H4 (cell line): ENCODE measurements at places on chromosomes 4 and X. TPM values are rescaled to one million over a fixed set of nuclear protein-coding genes. Genes with fewer than 3 reads are reported as not detected.

- DNase-seq, result no peak
Observed at GRCh38 chr4:48103483-48104139, 30.4 kb downstream of the TXK start.

GRCh38 chr4:2832981-2833670 lies 10.5 kb upstream of the ADD1 start:
- DNase-seq, result no peak

DNA sequence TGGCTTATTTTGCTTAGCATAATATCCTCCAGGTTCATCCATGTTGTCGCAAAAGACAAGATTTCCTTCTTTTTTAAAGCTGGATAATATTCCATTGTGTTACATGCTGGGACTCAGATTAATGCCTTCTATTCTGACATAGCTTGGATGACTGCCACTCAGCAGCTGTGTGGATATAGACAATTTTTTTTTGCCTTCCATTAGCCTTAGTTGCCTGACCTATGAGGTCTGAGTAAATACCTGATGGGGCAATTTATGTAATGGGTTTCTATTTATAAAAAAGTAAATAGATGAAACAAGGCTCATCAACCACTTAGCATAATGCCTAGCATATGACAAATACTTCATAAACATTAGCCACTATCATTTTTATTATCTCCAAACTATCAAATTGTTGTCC lies 515.4 kb downstream of the ZNF674 start:
- DNase-seq, result no peak

- DNase-seq, result no peak
Observed at GRCh38 chr4:2103843-2104547, 44.9 kb downstream of the NAT8L start.

The FAM184B gene
- 0.08 TPM in 1 of 2 replicates, not detected in the other for total RNA-seq

- DNase-seq, result no peak
Observed at GRCh38 chr4:174540175-174540574, 17.9 kb upstream of the HPGD start.

- DNase-seq, result no peak
Observed at GRCh38 chr4:9918484-9918883, 102.8 kb downstream of the SLC2A9 start.

The TMPRSS11D gene
- 0.04 TPM in 1 of 2 replicates, not detected in the other for total RNA-seq

The PPP1R2C gene
- not detected in 2 replicates for total RNA-seq

The PRR32 gene
- total RNA-seq, result not detected in 2 replicates

DNA sequence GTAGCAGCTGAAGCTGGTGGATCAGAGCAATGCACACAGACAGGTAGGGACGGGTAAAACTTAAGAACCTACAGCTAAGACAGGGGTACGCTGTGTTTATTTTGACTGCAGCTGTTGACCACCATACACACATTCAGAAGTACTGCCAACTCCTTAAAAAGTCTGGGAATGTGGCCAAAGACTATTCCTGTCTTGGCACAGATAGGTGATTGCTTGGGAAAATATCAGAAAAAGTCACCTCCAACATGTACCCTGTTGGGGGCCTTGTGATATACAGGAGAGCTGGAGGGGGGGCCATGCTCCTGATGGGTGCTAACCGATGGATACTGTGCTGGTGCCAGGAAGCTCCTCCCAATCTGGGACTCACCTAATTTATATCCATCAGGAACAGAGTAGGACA lies 121.2 kb downstream of the VCX2 start:
- no peak for DNase-seq

The CENPC gene
- total RNA-seq, result 8.3 and 11.6 TPM in 2 replicates

The SSX3 gene
- not detected in 2 replicates for total RNA-seq

GRCh38 chr4:108731006-108731405 lies 31.8 kb downstream of the ETNPPL start:
- DNase-seq, result no peak

GRCh38 chr4:145316897-145317574 lies 136.6 kb upstream of the OTUD4 start:
- DNase-seq, result no peak

DNA sequence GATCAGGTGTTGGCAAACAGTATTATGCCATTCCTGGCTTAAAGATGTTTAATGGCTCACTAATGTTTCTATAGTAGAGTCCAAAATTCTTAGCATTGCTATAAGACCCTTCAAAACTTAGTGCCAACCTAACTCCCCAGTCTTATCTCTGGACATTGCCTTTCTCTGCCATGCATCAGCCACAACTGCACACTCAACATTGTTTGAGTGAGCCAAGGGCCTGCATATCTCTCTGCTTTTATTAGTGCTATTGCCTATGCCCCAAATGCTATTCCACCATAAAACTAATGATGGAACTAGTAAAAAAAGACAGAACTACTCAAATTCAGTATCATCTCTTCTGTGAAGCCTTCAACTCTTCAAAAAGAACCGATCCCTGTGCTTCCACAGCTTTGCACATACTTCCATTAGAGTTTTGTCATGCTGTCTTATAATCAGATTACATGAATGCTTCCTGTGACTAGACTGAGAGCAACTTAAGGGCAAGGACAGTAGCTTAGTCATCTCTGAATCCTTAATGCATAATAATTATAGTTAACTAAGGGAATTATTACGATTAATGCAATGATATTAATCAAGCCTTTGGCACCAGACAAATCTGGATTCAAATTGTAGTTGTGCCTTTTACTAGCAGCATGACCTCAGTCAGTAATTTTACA lies 53.7 kb downstream of the CHM start:
- no peak for DNase-seq

GRCh38 chr4:128722911-128723310 lies 86.6 kb upstream of the JADE1 start:
- DNase-seq, result no peak

The CYBB gene
- total RNA-seq, result 0.02 and 0.23 TPM in 2 replicates

DNA sequence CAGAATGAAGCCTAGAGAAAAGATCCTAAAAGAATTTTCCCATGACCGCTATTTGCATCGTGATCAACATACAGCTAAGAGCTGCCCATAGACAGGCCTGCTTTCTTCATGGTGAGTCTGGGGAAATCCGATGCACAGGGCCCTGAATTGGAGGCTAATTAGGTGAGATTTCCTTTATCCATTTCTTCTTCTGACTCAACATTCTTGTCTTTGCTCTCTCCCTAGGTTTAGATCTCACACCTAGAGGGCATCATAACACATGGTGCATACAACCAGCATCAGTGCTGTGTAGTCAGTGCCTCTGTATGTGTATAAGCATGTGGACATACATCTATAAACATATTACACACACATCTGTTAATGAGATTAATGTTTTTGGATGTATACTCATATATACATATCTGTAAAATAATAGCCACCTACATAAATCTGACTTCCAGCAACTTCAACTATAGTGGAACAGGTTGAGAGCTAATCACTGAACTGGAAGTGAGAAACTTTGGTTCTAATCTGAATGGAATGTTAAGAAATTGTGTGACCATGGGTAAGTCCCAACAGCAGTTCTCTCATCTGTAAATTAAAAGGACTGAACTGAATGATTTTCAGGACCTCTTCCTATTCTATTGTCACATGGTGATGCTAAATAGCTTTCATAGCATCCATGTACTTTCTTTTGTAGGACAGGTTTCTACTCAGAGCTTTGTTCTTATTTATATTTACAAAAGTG lies 17.5 kb downstream of the GATB start:
- no peak for DNase-seq

- DNase-seq, result no peak
Observed at GRCh38 chrX:129614481-129615255, 40.1 kb downstream of the APLN start.

The RWDD4 gene
- 21.4 and 32.3 TPM in 2 replicates for total RNA-seq

- no peak for DNase-seq
Observed at GRCh38 chr4:101527188-101527587, 179.9 kb upstream of the PPP3CA start.

The GPR82 gene
- total RNA-seq, result not detected in 2 replicates

- DNase-seq, result peak; percentile 53
Observed at GRCh38 chr4:114087596-114088230, 108.3 kb upstream of the ARSJ start.

DNA sequence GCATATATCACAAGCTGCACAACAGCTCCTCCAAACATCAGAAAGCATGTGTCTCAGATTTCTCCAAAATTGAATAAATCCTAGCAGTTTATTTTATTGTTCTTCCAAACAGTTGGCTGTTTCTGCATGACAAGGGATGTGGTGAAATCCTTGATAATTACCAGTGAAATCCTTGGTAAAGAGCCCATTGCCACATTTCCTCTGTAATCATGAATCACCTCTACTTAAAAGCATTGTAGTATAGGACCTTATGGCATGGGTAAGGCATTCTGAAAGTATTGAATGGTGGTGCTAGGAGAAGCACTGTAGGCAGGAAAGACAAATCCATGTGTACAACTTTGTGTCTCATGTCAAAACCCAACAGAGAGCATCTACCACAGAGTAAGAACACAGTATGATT lies 135.8 kb upstream of the NDST3 start:
- DNase-seq, result peak; percentile 3

DNA sequence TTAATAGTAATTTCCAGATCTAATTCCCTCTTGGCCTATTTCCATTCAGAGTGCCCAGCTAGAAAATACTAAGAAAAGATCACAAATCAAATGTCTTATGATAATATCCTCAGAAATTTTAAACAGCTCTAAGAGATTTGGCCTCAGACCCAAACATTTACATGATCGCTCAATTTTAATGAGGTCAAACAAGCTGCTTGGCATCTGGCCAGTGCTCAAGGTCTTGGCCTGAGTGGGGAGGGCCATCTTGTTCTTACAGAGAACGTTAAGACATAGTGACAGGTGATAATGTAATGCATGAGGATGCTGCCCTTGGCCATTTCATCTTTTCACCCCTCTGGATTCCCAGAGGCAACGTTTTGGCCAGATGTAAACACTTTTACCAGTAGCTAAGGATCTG lies 159.2 kb upstream of the SLC7A11 start:
- DNase-seq, result no peak

DNA sequence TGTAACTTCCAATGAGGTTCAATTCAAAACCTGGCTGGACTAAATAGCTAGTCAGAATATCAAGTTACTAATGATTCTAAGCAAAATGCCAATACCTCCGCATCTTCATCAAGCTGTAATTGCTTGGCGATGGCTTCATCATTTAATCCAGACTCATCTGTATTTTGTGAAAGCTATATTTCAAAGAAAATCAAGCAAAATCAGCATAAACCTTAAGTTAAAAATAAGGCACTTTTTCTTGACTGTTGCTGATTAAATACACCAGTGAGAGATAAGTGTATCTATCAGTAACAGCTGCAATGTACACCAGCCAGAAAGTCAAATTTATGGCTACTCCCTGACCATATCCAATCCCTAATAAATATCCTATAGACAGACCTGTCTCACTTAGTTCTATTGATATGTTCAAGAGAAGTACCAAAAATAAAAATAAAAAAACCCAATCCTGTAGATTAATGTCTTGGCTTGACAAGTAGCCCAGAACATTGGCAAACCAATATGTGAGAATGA lies 39.6 kb downstream of the RFC1 start:
- DNase-seq, result no peak

DNA sequence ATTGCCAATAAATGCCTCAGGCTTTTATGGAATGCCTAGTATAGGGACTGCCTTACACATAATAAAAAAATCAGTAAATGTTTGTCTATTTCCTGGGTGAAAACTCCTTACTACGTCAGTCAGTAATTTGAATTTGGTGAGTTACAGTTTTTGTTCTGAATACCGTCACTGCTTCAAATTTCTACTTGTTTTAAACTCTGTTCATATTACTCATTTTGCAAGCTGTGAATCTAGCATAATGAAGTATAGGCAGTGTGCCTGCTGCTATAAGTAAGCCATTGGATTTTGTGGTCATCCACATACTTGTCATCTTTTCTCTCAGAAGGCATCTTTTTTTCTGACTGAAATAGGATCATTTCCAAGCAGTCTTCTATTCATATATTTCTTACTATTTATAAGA lies 43.1 kb downstream of the SYNPO2 start:
- DNase-seq, result no peak

- DNase-seq, result peak; percentile 36
Observed at GRCh38 chrX:4547213-4547836, 833.9 kb upstream of the PRKX start.

GRCh38 chr4:183297675-183298074 lies 22.4 kb downstream of the CLDN22 start:
- no peak for DNase-seq

The FSTL5 gene
- 0.12 and 0.14 TPM in 2 replicates for total RNA-seq

- DNase-seq, result no peak
Observed at GRCh38 chr4:13537011-13537831, 7.1 kb downstream of the NKX3-2 start.

The GYPB gene
- not detected in 2 replicates for total RNA-seq

- DNase-seq, result peak; percentile 72
Observed at GRCh38 chr4:15336410-15337167, 91.2 kb upstream of the C1QTNF7 start.

The EGFL6 gene
- total RNA-seq, result not detected in 2 replicates

The MAGEB10 gene
- total RNA-seq, result not detected in 2 replicates

The PDGFRA gene
- 7.6 and 13.9 TPM in 2 replicates for total RNA-seq

DNA sequence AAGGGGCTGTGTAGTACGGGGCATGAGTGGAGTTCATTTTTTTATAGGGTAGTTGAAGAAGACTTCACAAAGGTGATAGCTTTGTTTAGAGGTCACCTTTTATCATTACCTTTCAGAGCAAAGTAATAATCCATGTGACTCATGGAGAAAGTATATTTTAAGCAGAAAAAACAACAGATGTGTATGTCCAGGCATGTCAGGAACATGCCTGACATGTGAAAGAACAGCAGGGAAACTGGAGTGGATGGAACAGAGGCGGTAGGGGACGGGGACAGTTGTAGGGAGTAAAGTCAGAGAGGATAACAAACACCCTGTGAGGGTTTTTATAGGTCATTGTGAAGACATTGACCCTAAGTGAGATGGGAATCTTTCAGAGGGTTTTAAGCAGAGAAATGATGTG lies 107.6 kb downstream of the USP9X start:
- DNase-seq, result no peak

GRCh38 chr4:2182994-2183393 lies 58.9 kb downstream of the HAUS3 start:
- DNase-seq, result no peak

- DNase-seq, result no peak
Observed at GRCh38 chr4:109094056-109094455, 208.4 kb downstream of the COL25A1 start.

The DAPP1 gene
- total RNA-seq, result not detected in 2 replicates

DNA sequence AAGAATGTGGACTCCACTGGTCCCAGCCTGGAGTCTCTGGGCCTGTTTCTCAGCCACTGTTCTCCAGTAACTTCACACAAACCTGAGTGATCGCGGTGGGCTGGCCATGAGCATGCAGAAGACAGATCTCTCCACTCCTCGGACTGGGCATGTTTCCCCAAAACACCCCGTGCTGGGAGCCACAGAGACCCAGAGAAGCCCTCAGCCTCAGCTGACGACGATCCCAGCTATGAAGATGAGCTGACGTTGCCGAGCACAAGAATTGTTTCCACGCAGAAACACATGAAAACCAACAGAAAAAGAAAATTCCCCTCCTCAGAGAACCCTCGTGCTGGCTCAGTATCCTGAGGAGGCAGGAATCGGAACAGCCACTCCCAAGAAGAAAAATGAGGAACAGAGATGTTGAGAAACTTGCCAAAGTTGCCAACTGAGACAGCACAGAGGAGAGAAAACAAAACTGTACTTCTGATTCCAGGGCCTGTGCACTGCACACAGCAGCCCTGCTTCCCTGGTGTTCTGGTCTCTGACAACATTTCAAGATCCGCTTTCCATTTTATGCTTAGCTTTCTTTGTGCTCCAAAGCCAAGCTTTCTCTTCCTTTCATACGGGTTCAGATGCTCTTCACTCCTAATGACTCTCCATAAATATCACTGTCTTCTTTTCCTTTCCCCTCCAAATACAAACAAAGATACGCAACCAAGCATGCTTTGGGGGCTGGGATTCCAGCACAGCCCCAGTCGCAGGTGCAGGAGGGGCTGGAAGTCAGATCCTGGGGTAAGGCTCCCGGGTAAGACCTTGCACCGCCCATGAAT lies 81.4 kb downstream of the IRF2 start:
- DNase-seq, result no peak
